ENCODE measurements at places on chromosomes 1 and 21. TPM values are rescaled to one million over a fixed set of nuclear protein-coding genes. Genes with fewer than 3 reads are reported as not detected.

FCRL2 gene
- polyA plus RNA-seq: not detected

TSPEAR gene
- 2.6 TPM for polyA plus RNA-seq

KANK4 gene
- polyA plus RNA-seq: 0.08 TPM

TACSTD2 gene
- 0.15 TPM for polyA plus RNA-seq

LRRC8D gene
- polyA plus RNA-seq: 16.5 TPM

ZNF496 gene
- polyA plus RNA-seq: 10.9 TPM

ZNF593OS gene
- not detected for polyA plus RNA-seq

NUDT17 gene
- polyA plus RNA-seq: 3.4 TPM

Measured in heart left ventricle (tissue), 16 donors.